ENCODE measurements at places on chromosomes 13 and 19. TPM values are rescaled to one million over a fixed set of nuclear protein-coding genes. Genes with fewer than 3 reads are reported as not detected.

The ATP8A2 gene
- 0.09 TPM for total RNA-seq

DNA sequence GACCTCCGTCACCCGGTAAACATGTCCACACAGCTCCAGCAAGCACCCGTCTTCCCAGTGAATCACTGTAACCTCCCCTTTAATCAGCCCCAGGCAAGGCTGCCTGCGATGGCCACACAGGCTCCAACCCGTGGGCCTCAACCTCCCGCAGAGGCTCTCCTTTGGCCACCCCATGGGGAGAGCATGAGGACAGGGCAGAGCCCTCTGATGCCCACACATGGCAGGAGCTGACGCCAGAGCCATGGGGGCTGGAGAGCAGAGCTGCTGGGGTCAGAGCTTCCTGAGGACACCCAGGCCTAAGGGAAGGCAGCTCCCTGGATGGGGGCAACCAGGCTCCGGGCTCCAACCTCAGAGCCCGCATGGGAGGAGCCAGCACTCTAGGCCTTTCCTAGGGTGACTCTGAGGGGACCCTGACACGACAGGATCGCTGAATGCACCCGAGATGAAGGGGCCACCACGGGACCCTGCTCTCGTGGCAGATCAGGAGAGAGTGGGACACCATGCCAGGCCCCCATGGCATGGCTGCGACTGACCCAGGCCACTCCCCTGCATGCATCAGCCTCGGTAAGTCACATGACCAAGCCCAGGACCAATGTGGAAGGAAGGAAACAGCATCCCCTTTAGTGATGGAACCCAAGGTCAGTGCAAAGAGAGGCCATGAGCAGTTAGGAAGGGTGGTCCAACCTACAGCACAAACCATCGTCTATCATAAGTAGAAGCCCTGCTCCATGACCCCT is 9.0 kb upstream of the CEACAM5 start:
- no peak for DNase-seq

DNA sequence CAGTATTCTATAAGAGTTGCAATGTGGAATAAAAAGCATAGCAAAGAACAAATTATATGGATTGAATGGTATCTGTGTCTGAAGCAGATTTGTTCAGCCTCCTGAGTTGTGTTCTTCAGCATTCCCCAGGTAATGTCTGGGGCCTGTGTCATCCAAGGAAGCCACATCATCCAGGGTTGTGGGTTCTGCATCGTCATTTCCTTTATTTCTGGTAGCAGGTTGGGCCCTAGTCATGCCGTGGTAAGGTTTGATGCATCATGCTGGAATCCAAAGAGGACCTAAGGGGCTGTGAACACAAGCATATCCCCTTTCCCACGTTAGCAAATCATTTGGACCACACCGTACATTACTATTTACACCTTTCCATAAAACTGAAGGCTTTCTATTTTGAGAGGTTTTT is 131.0 kb upstream of the ZNF91 start:
- no peak for DNase-seq

DNA sequence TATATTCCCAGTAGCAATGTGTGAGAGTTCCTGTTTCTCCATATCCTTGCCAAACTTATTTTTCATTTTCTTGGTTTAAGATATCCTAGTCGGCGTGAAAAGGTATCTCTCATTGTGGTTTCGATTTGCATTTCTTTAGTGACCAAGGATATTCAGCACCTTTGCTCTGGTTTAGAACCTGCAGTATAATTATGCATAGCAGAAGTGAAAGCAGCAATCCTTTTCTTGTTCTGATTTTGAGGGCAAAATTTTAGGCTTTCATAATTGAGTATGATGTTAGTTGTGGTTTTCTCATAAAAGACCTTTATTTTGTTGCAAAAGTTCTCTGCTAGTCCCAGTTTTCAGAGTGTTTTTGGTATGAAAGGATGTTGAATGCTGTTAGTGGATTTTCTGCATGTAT is 491.0 kb downstream of the FGF9 start:
- DNase-seq: no peak

DNA sequence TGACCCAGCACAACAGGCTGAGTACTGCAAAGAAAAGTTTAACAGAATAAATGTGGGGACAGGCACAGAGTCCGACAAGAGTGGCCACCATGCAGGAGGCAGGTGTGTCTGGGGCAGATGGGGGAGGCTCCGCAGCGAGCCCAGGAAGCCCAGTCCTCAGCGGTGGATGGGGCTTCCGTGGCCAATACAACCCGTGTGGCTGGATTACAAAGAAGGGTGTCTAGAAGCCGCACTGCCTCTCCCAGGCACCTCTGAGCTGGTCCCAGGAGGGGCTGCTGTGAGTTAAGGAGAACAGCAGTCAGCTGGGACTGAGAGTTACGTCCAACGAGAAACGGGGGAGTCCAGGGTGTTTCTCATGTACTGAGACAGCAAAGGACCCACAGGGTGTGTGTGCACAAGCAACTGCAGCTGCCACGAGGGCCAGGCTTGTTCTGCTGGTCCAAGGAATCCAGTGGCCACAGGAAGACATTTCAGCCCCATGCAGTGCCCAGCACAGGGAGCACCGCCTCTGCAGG is 70.2 kb downstream of the SPACA7 start:
- no peak for DNase-seq

DNA sequence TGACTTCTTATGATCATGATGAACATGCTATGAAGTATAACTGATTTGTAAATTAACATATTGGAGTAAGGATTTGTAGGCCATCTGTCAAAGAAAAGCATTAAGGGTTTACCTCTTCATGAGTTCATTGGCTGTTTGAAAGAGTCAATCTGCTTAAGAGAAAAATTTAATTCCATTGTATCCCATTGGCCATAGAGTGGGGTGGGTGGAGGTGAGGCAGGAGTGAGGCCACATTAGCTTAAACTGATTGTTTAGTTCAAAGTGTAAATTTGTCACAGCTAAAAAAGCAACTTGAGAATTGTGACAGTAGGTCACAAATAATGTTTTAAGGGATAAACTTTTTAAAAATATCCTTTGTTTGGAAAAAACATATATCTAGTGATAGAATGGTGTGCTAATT is 11.4 kb downstream of the GPR180 start:
- no peak for DNase-seq

The SULT2A1 gene
- not detected for total RNA-seq

The RASGRP4 gene
- total RNA-seq: not detected

The CYP2F1 gene
- not detected for total RNA-seq

GRCh38 chr19:57288373-57288772 is 8.1 kb downstream of the ZNF460 start:
- no peak for DNase-seq
